ENCODE measurements at places on chromosomes 4 and X. TPM values are rescaled to one million over a fixed set of nuclear protein-coding genes. Genes with fewer than 3 reads are reported as not detected.

GRCh38 chrX:107355533-107355932, 93.9 kb upstream of the FRMPD3 start:
- H3K36me3 ChIP-seq, result no peaks in the 10 kb centered on the region
- H3K27me3 ChIP-seq, result peaks cover 22% of the 10 kb centered on the region
- no peak overlapping the region for H3K4me3 ChIP-seq
- no peaks in the 10 kb centered on the region for H3K4me1 ChIP-seq

DNA sequence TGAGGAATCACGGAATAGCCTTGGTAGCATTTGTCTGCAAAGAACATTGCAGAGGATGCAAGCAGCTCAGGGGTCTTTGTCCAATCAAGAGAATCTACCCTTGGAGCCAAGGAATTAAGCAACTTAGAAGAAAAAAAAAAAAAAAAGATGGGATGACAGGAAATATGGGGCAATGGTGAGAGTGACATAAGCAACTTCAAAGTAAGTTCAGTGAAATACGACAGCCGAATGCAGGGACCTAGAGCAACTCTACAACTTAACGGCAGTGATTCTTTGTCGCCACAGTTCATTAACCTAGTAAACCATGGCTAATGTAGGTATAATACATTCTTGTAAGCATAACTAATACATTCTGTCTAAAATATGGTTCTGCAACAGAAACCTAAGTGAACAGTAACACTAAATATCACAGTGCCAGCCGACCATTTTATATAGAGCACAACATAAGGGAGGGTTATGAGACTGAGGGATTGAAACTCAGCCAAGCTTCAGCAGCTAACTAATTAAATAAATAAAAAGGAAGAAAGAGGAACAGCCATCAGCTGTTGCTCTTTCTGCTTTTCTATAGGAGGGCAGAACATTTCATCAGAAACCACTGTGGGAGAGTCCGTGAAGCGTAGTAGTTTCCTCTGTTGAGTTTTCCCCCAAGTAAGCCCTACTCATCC, 74.7 kb downstream of the PPARGC1A start:
- H3K4me1 ChIP-seq, result no peaks in the 10 kb centered on the region
- H3K4me3 ChIP-seq, result no peak overlapping the region
- H3K27me3 ChIP-seq, result no peaks in the 10 kb centered on the region
- H3K36me3 ChIP-seq, result no peaks in the 10 kb centered on the region

The SEC31A gene
- 154 TPM for total RNA-seq

The SYN1 gene
- total RNA-seq, result not detected

The USP17L26 gene
- total RNA-seq, result not detected
